Cardiac muscle cell (in vitro differentiated cells and primary cell): ENCODE measurements at places on chromosomes 11 and 22. TPM values are rescaled to one million over a fixed set of nuclear protein-coding genes. Genes with fewer than 3 reads are reported as not detected.

Gene VPREB3
- total RNA-seq, result 1.1 and 2.5 TPM in 2 replicates

Gene OR6A2
- 0.11 and 0.12 TPM in 2 replicates for total RNA-seq

Gene NEFH
- 0.88 and 1.8 TPM in 2 replicates for total RNA-seq

Gene NAV2
- total RNA-seq, result 106 and 164 TPM in 2 replicates

Gene PKNOX2
- total RNA-seq, result 3.6 and 6.1 TPM in 2 replicates

Gene SLC37A2
- total RNA-seq, result 0.04 and 1.0 TPM in 2 replicates

Gene USP2
- 28.3 and 39.0 TPM in 2 replicates for total RNA-seq

Gene MUC2
- total RNA-seq, result 0.03 TPM in 1 of 2 replicates, not detected in the other

Gene MRGPRX4
- not detected in 2 replicates for total RNA-seq

Gene MYO18B
- 71.8 and 178 TPM in 2 replicates for total RNA-seq

Gene MS4A10
- total RNA-seq, result not detected in 2 replicates

Gene SIPA1
- 17.3 and 25.9 TPM in 2 replicates for total RNA-seq

Gene LIF
- 0.39 and 1.0 TPM in 2 replicates for total RNA-seq

Gene PRG3
- not detected in 2 replicates for total RNA-seq

Gene ZBTB16
- 8.5 and 10.5 TPM in 2 replicates for total RNA-seq

Gene FLRT1
- 0.53 and 0.69 TPM in 2 replicates for total RNA-seq

Gene CBLIF
- total RNA-seq, result 0.69 TPM in 1 of 2 replicates, not detected in the other

Gene SYT8
- total RNA-seq, result not detected in 2 replicates

Gene KIAA0930
- total RNA-seq, result 12.7 and 21.5 TPM in 2 replicates

Gene KIAA1671
- 18.7 and 37.3 TPM in 2 replicates for total RNA-seq

Gene CDCA5
- total RNA-seq, result 14.6 and 18.1 TPM in 2 replicates

Gene SMC1B
- 0.15 TPM in 1 of 2 replicates, not detected in the other for total RNA-seq

Gene AGBL2
- total RNA-seq, result 0.25 and 0.69 TPM in 2 replicates

Gene RCE1
- total RNA-seq, result 19.5 and 24.4 TPM in 2 replicates

Gene SCT
- total RNA-seq, result 4.3 and 4.4 TPM in 2 replicates

Gene TREH
- not detected in 2 replicates for total RNA-seq

Gene CD248
- 7.9 and 11.4 TPM in 2 replicates for total RNA-seq

Gene AQP11
- total RNA-seq, result 3.0 and 4.3 TPM in 2 replicates

Gene SPECC1L
- 36.9 and 43.2 TPM in 2 replicates for total RNA-seq

Gene VSIG2
- total RNA-seq, result not detected in 2 replicates

Gene DSCAML1
- total RNA-seq, result 0.11 and 1.8 TPM in 2 replicates

Gene P2RY6
- 0.07 and 0.39 TPM in 2 replicates for total RNA-seq

Gene HTR3A
- total RNA-seq, result 0.24 TPM in 1 of 2 replicates, not detected in the other

Gene FTH1
- total RNA-seq, result 679 and 858 TPM in 2 replicates

Gene DTX4
- total RNA-seq, result 2.7 and 3.1 TPM in 2 replicates

Gene INPP5J
- total RNA-seq, result 19.8 and 25.9 TPM in 2 replicates

Gene CDC42EP2
- total RNA-seq, result 1.1 and 2.1 TPM in 2 replicates

Gene DHCR7
- 50.0 and 133 TPM in 2 replicates for total RNA-seq

Gene VPS37C
- 22.0 and 24.6 TPM in 2 replicates for total RNA-seq

Gene SYT9
- 2.2 and 3.8 TPM in 2 replicates for total RNA-seq

Gene HOATZ
- total RNA-seq, result not detected in 2 replicates

Gene CARNS1
- 1.4 and 1.6 TPM in 2 replicates for total RNA-seq

Gene OR5B12
- not detected in 2 replicates for total RNA-seq

Gene BSCL2
- total RNA-seq, result 70.3 and 73.8 TPM in 2 replicates

Gene OR51A4
- total RNA-seq, result not detected in 2 replicates

Gene CABP4
- total RNA-seq, result 0.32 TPM in 1 of 2 replicates, not detected in the other

Gene TBX10
- not detected in 2 replicates for total RNA-seq

Gene MYBPC3
- 489 and 605 TPM in 2 replicates for total RNA-seq

Gene EFCAB6
- 2.2 and 3.8 TPM in 2 replicates for total RNA-seq

Gene CRKL
- 74.3 and 80.9 TPM in 2 replicates for total RNA-seq

Gene RFPL2
- total RNA-seq, result 0.25 and 0.51 TPM in 2 replicates

Gene OR8D4
- total RNA-seq, result not detected in 2 replicates

Gene C11orf58
- total RNA-seq, result 183 and 232 TPM in 2 replicates

Gene LGR4
- 84.2 and 89.3 TPM in 2 replicates for total RNA-seq

Gene ART5
- total RNA-seq, result 44.9 and 49.9 TPM in 2 replicates

Gene RELT
- 10.4 and 18.7 TPM in 2 replicates for total RNA-seq

Gene GPR137
- total RNA-seq, result 37.7 and 41.4 TPM in 2 replicates
